GM23248 (cell line): ENCODE measurements at places on chromosomes 7 and 10. TPM values are rescaled to one million over a fixed set of nuclear protein-coding genes. Genes with fewer than 3 reads are reported as not detected.

GRCh38 chr7:5424749-5425506 lies 1.3 kb upstream of the TNRC18 start:
- H3K27ac ChIP-seq: peak overlapping the region; percentile 98
- no peaks in the 10 kb centered on the region for H3K27me3 ChIP-seq
- H3K36me3 ChIP-seq: no peaks in the 10 kb centered on the region
- no peaks in the 10 kb centered on the region for H3K4me1 ChIP-seq

- no peaks in the 10 kb centered on the region for H3K36me3 ChIP-seq
- no peak for DNase-seq
- peak overlapping the region; percentile 11; the same call in 1 of the 2 replicates for H3K27ac ChIP-seq
- no peaks in the 10 kb centered on the region for H3K27me3 ChIP-seq
- H3K4me1 ChIP-seq: peaks cover 32% of the 10 kb centered on the region
Observed at GRCh38 chr10:4267086-4267773, 482.2 kb upstream of the KLF6 start.

GRCh38 chr10:118798231-118798662 lies 43.5 kb upstream of the CACUL1 start:
- no peaks in the 10 kb centered on the region; the same call in none of the 2 replicates for H3K27me3 ChIP-seq
- peak; percentile 91 for DNase-seq
- H3K4me3 ChIP-seq: no peak overlapping the region
- no peak overlapping the region for H3K27ac ChIP-seq
- peaks cover 9% of the 10 kb centered on the region for H3K4me1 ChIP-seq

- H3K27ac ChIP-seq: peak overlapping the region; percentile 61
- H3K27me3 ChIP-seq: no peaks in the 10 kb centered on the region
- no peaks in the 10 kb centered on the region for H3K36me3 ChIP-seq
- peak overlapping the region; percentile 56 for H3K4me3 ChIP-seq
Observed at GRCh38 chr10:109977382-109977806, 30.4 kb upstream of the ADD3 start.

The CHRM2 gene
- 3.7 and 5.2 TPM in 2 replicates for total RNA-seq

The AGMO gene
- total RNA-seq: not detected in 2 replicates

The SMARCD3 gene
- 32.2 and 34.0 TPM in 2 replicates for total RNA-seq

The ITPRID1 gene
- not detected in 2 replicates for total RNA-seq

The PCDH15 gene
- not detected in 2 replicates for total RNA-seq
